HL-60 (cell line): ENCODE measurements at places on chromosomes 7 and 10.

DNA sequence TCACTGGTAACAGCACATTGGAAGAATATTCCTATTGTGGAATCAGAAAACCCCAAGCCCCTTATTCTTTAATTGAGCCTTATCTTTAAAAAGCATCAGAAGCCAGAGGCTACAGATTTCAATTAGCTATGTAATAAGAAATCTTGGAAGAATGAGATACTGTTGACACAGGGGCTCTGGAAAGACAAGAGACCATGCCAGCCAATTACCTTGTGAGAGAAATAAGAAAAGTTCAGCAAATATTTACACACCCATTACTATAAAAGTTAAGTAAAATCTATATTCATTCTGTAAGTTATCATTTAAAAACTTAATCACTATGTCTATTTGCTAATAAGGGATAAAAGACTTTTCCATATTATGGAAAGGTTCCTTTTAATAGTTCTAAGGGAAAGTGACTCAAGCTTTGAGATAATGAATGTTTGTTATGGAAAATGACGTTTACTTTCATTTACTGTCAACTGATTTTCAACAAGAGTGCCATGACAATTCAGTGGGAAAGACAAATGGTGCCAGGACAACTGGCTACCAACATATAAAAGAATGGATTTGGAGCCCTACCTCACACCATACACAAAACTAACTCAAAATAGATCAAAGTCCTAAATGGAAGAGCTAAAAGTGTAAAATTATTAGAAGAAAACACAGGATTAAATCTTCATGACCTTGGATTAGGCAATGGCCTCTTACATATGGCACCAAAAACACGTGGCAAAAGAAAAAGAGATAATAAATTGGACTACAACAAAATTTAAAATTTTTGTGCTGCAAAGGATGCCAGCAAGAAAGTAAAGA lies 28.3 kb downstream of the ZFAND2A start:
- no peak for DNase-seq

- no peak for DNase-seq
Observed at GRCh38 chr7:77954773-77955555, 156.4 kb downstream of the PHTF2 start.

GRCh38 chr7:149097088-149097487 lies 6.6 kb upstream of the ZNF786 start:
- DNase-seq = no peak

DNA sequence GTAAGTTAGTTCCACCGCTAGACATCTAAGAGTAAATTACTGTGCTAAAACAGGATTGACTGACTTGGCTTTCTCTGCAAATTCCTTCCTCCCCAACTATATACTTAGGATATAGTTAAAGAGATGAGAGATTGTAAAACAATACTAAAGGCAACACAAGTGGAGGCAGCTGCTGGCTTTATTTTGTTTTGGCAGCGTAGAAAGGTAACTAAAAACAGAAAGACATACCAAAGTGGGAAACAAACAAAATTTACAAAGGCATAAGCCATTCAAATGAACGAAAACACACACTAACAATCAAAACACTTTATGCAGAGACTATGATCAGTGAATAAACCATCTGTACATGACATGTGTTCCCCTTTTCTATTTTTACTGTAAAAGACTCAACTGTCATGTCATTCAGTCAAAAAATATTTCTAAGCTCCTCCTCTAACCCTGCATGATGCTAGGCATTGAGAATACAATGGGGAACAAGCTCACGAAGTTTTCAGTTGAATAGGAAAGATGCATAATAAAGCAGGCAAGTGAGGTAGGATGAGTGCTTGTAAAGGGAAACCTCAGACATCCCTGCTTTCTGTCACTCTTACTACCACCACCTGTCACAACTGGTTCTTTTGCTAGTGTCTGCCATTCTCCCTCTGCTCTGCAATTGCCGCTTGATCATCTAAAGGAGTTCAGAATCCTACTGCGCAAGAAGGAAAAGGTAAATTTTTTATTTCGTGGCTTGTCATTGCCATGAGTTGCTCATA lies 64.2 kb upstream of the COL1A2 start:
- DNase-seq = no peak

- DNase-seq = no peak
Observed at GRCh38 chr10:817371-817770, 114.1 kb downstream of the LARP4B start.

DNA sequence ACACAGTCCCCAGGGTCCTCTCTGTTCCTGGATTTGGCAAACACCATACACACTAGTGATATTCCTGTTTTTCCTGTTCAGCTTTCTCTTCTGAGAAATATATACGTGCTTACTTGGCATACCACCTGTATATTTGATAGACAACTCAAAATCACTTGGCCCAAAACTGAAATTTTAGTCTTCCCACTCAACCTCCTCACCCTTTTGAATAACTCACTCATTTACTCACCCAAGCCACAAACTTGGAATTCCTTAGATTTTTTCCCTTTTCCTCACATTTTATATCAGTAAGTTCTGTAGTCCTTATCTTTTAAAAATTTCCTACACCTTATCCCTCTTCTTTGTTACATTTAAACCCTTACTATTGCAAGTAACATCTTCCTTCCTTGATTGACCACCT lies 143.4 kb downstream of the PPP1R3A start:
- DNase-seq = no peak

DNA sequence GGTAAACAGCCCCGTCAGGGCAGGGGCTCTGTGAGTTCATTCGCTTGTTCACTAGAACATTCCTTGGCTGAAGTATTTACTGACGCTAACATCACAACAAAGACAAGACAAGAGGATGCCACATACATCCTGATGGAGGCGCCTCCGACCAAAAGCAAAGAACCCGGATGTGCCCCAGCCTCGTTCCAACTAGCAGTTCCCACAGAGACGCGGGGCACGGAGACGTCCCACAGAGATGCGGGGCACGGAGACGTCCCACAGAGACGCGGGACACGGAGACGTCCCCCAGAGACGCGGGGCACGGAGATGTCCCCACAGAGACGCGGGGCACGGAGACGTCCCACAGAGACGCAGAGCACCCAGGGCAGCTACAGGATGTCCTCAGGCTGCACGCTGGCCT lies 35.4 kb upstream of the CFAP46 start:
- DNase-seq = no peak

- DNase-seq = no peak
Observed at GRCh38 chr10:132395704-132396493, 1.1 kb upstream of the PWWP2B start.

GRCh38 chr7:20964281-20964918 lies 177.7 kb upstream of the SP8 start:
- DNase-seq = no peak

DNA sequence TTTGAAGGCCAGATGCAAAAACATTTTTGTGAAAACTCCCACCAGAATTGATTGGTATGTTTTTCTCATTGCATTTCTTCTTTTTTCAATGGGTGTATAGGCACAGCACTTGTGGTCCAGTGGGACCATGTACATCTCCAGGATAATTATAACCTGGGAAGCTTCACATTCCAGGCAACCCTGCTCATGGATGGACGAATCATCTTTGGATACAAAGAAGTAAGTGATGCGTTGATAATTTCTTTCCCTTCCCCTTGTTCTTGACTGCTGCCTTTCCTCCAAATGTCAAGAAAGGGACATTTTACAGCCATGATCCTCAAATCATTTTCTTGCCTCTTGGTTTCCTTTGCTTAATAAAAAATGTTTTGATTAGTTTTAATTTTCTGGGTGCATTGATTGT lies 331.5 kb downstream of the PLXDC2 start:
- DNase-seq = no peak

DNA sequence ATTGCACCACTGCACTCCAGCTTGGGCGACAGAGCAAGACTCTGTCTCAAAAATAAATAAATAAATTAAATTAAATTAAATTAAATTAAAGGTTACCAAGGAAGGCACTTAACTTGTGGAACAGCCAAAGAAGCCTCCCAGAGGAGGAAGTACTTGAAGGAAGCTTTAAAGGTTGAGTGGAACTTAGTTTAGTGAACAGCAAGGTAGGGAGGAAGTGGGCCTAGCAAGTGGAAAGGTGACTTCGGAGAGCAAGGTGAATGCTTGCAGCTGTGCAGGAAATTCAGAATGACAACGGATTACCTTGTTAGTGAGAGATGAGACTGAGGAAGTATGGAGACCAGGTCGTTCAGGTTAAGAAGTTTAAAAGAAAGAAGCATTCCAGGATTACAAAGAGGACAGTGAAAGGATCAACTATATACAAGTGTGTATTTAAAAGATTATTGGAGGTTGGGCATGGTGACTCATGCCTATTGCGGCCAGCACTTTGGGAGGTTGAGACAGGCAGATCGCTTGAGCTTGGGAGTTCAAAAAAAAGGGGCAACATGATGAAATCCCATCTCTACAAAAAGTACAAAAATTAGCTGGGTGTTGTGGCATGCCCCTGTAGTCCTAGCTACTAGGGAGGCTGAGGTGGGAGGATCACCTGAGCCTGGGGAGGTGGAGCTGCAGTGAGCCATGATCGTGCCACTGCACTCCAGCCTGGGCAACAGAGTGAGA lies 12.8 kb upstream of the RPEL1 start:
- no peak for DNase-seq

DNA sequence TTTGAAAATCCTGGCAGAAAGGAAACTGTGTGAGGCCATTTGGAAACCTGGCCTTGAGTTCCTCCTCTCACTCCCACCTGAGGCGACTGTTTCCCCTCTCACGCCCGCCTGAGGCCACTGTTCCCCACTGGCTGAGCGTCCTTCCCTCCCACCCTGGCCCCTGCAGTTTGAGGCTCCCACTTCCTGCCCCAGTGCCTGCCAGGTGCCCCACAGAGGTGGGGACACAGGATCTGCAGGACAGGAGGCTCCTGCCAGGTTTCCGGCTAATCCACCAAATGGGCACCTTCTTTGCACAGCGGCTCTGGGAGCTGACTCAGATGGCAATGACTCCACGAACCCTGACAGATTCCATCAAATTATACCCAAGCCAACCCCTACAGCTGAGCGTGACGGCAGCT lies 24.3 kb upstream of the LARP4B start:
- no peak for DNase-seq

- DNase-seq = no peak
Observed at GRCh38 chr7:20299145-20299544, 31.6 kb upstream of the ITGB8 start.

DNA sequence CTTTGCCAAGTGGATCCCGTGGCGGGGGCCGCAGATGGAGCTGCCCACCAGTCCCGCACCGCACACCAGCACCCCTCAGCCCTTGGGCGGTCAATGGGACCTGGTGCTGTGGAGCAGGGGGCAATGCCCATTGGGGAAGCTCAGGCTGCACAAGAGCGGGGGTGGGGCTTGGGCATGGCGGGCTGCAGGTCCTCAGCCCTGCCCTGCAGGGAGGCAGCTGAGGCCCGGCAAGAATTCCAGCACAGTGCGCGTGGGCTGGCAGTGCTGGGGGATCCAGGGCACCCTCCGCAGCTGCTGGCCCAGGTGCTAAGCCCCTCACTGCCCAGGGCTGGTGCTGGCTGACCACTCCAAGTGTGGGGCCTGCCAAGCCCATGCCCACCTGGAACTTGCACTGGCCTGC lies 136.2 kb upstream of the ANKRD30A start:
- DNase-seq = no peak

DNA sequence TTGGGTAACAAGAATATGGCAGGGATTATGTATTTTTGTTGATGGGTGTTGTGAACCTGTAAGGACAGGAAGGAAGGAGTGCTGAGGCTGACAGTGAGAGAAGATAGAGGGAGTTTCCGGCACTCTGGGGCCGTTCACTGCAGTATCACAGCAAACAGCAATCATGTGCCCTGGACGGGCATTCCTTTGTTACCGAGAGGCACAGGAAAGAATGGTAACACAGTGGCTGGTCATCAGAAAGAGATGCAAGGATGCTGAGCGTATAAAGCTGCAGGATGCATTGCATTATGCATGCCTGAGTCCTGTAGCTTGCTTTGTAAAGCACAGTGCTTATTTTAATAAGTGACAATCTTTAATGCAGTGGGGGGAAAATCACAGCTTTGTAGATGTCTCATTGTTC lies 286.8 kb downstream of the RPS24 start:
- DNase-seq = no peak
